NCI-H187 (cell line): ENCODE measurements at places on chromosomes 12 and 14.

- DNase-seq, result no peak
Measured at GRCh38 chr12:46454981-46455380, 82.4 kb upstream of the SLC38A2 start.

DNA sequence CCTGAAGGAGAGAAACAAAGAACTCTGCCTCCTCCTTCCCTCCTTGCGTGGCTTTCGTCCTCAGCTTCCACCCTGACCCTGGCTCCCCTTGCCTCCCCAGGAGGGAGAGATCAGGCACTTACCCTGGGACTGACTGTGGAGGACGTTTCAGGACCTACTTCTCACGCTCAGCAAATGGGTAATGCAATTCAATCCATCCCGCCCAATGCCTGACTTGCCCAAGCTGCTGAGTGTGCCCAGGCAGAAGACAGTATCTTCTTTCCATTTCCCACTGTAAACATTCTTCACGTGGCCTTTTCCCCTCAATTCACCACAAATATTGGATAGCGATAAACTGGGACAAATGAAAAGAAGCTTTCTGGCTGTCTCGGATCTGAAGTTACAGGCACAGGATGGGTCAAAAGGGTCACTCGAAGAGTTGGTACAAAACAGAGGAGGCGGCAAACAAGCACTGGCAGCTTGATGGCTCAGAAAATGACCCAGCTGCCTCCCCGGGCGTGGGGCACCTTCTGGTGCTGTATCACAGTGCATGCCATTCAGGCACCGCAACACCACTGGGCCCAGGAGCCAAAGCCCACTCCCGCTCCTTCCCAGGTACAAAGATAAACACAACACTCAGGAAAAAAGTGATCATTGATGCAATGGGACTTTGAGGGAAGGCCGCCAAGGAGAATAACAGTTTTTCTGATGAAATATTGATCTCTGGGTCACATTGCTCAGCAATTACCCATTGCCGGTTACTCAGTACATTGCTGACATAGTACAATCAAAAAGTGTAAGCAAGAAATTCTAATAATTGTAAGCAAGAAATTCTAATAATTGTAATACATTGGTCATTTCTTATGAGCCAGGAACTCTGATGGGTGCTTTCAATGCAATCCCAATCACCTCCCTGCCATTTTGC, 65.8 kb downstream of the TRIM9 start:
- no peak for DNase-seq

DNA sequence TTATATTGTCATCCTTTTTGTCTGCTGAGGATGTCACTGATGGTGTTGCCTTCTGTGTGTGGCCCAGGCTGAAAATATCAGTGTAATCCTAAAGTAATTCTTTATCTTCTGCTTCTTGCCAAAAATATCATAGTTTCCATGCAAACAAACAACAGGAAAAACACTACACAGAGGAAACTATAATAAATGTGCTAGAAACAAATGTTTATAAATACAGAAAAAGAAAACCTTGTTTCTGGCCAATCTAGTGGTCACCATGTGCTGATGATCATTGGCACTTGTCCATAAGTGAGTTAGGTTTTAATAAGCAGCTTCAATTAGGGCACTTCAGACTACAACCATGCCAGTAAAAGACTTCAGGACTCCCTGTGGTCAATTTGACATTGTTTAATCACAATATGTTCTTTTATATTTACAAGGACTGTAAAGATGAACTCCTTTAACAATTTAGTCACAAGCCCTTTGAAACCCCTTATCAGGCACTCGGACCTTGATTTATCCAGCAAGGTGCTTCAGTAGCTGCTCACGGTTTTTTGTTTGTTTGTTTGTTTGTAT, 124.8 kb downstream of the TMTC3 start:
- no peak for DNase-seq

- no peak for DNase-seq
Measured at GRCh38 chr14:95255013-95255412, 64.7 kb downstream of the CLMN start.

GRCh38 chr14:59816941-59817340, 53.6 kb downstream of the RTN1 start:
- DNase-seq, result no peak

DNA sequence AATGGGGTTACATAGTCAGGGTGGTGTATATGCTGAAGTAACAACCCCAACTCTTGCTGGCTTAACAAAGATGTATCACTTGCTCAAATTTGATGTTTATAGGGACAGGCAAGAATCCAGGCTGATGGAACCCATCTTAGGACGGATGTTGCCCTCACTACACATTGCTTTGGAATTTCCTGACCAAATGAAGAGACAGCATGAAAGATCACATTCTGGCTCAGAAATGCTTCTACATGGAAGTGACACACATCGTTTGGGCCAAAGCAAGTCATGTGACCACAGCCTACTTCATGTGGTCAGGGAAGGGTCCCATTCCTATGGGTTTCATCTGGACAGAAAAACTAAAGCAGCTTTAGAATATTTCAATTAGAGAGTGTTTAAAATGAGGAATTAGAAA, 345.8 kb downstream of the TMEM132D start:
- no peak for DNase-seq

- no peak for DNase-seq
Measured at GRCh38 chr12:30862486-30862885, 64.1 kb upstream of the TSPAN11 start.

DNA sequence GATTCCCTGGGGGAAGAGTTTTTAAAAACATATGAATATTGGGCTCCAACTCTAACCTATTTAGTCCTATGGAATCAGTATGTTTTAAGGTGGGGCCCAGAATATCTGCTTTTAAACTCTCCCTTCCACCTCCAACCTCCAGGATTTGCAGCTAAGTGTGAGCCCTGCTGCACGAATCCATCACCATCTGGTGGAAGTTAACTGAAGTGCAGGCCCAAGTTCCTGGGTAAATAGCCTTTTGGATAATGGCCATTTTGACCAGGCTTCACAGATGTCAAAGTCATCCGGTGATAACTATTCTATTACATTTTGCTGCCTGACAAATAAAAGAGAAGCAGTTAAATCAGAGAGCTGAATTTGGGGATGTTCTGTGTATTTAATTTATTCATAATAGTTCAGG, 58.1 kb upstream of the RMST start:
- peak; percentile 41 for DNase-seq

DNA sequence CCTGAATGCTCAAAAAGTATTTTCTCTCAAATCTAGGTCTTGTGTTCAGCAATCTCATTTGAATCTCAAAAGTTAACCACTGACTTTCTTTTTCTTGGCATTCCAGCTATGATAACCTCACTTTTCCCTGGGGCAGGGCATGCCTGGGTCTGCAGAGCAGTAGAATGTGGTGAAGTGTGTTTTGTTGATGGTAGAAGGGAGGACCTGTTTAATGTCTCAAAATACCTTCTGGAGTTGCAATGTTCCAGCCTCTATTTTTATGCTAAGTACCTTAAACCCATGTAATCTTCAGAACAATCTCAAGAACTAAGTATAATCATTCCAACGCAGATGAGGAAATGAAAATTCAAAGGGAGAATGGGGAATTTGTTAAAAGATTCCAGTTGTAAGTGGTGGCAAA, 82.1 kb upstream of the FUT8 start:
- DNase-seq, result no peak

DNA sequence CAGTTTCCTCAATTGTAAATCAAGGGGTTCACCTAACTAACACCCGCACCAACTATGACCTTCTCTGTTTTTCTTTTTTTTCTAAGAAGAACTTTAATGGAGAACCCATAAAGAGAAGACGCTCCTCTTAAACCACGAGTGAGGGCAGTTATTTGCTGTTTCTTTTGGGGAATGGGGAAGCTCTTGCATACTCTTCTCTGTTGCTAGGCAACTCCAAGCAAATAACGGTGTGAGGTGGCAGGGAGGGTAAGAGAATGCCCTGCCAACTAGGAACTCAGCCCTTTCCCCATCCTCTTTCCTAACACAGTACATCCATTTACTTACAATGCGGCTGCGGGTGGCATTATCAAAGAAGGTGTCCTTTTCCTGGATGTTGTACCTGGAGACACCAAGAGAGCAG, 114.9 kb downstream of the ANO2 start:
- DNase-seq, result no peak

- DNase-seq, result no peak
Measured at GRCh38 chr12:83210933-83211332, 524.2 kb downstream of the TMTC2 start.

DNA sequence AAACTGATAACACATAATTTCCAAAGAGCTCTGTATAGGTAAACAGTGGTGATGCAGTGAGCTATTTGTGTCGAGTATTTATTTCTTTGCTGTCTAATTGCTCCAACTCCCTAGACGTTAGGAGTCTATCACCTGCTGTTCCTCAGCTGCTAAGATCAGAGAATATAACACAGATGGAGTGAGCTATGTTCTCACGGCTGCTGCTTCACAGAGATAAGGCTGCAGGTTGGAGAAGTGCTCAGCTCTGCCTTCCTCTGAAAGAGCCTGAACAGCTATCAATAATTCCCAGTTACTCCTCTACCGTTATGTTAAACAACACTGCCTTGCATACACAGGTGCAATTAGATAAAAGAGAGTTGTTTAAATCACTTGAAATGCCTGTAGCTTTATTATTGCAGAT, 103.2 kb upstream of the MDGA2 start:
- no peak for DNase-seq

DNA sequence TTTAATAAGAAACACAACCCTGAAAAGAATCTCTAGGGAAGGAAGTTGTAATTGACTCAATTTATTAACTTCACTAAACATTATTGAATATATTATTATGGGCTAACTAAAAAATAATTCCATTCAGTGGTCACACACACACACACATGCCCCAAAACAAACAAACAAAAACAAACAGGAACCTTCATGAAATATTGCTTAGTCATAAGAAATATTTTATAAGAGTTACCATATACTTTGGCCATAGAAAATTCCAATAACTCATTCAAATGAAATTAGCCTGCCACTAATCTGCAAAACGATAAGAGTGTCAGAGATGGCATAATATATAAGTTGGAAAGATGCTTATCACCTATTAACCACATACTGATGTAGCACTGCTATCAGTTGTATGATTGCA, 268.4 kb upstream of the AMIGO2 start:
- no peak for DNase-seq

GRCh38 chr12:26987634-26988424, 26.4 kb downstream of the TM7SF3 start:
- DNase-seq, result no peak

- no peak for DNase-seq
Measured at GRCh38 chr14:52025310-52025709, 36.0 kb downstream of the RTRAF start.

- peak; percentile 36 for DNase-seq
Measured at GRCh38 chr14:95774265-95775160, 60.6 kb upstream of the TCL1A start.

GRCh38 chr12:12398026-12398859, 41.4 kb downstream of the BORCS5 start:
- no peak for DNase-seq

DNA sequence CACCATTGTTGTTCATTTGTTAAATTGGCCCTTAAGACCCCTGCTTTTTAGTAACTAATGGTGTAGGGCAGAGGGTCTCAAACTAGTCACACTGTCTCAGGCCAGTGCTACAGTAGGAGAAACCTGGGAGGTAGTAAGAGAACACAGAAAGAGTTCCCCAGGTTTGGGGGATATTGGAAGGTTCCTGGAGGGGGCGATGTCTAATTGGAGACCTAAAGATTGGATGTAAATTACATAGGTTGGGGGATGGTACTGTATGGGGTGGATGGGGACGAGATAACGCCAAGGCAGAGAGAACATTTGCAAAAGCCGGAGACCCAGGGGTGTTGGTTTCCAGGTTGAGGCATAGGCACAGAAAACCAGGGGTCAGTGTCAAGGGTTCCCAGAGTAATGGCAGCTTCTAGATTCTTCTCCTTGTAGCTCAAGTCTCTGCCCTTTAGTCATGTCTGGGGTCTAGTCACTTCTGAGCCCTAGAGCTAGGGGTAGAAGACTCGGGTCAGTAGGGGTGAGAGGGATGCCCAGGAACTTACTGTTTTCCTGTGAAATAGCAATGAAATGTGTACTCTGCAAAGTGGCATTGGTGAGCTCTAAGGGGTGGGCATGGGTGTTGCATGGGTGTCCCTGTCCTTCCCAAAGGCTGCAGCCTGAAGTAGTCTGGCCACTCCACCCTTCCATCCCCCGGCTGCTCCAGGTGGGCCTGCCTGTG, 21.8 kb downstream of the PLEKHG3 start:
- no peak for DNase-seq

- DNase-seq, result no peak
Measured at GRCh38 chr14:33254342-33254741, 315.7 kb downstream of the NPAS3 start.

- no peak for DNase-seq
Measured at GRCh38 chr14:54572316-54572715, 5.4 kb downstream of the SAMD4A start.

DNA sequence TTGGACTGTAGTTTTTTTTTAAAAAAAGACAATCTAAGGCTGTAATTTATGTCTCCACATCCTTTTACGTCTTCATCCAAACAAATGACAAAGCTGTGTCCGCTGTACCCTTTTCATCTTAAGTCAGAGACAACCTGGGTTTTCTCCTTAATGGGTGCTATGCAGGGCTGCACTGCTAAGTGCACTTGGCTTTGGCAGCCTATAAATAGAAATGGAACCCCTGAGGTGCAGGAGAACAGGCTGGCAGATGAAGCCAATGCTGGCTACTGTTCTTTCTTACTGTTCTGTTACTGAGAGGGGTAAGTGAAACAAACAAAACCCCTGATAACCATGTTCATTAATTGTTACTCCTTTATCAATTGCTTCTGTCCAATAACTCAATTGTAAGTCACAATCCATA, 47.1 kb upstream of the KICS2 start:
- DNase-seq, result peak; percentile 68

- DNase-seq, result no peak
Measured at GRCh38 chr14:26626256-26626655, 28.4 kb upstream of the NOVA1 start.

DNA sequence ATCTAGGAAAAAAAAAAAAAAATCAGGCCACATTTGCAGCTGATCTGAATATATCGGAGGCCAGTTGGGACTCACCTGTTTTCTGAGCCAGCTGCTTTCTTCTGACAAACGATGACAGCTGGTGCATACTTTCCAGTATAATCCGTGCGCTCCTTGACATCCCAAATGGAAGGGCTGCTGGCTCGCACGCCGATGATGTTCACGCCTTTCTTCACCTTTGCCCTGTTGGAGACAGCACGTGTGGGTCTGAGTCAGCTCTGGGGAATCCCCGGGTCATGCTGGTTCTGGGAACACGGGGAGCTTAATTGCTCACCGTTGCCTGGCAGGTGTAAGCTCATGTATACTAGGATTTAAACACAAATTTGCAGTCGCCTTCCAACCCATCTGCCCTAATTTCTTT, 372.8 kb downstream of the TMEM132D start:
- DNase-seq, result peak; percentile 20

DNA sequence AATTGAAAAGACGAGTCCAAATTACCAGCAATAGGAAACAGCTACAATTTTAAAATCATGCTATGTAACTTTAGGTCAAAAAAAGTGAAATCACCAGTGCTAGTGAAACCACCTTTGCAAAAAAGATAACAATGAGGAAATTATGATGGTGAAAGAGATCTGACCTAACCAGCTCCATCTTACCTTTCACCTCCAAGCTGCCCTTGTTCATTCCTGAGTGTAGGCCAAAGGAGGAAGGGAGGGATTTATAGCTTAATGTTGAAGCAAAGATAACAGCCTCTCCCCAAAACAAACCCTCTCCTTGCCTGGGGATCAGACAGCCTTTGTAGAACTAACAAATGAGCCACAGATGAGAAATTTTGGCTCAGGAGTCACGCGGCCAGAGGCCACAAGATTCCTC, 83.2 kb upstream of the EIF5 start:
- DNase-seq, result no peak
